ENCODE measurements at places on chromosomes 1 and 21.

GRCh38 chr21:44815225-44815624 lies 2.6 kb downstream of the SUMO3 start:
- DNase-seq = no peak

DNA sequence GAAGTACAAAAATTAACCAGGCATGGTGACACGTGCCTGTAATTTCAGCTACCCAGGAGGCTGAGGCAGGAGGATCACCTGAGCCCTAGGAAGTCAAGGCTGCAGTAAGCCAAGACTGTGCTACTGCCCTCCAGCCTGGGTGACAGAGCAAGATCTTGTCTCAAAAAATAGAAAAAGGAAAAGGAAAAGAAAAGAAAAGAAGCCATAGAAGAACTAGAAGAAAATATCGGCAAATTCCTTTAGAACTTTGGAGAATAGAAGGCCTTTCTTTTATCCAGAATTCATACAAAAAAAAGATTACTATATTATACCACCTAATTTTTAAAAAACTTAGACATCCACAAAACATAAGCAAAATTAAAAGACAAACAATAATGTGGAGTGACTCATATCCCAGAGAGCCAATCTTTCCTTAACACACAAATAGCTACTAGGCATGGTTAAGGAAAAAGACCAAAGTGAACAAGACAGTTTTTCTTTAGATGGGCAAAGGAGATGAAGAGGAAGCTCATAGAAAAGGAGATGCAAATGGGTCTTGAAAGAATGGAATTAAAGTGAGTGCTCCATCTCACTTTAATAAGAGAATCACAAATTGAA lies 251.1 kb upstream of the IRF2BP2 start:
- no peak for DNase-seq

- no peak for DNase-seq
Measured at GRCh38 chr1:67134695-67135094, at the start of gene C1orf141. Gene C1orf141, minus strand, starts transcription at chr1:67134970. Its CDS starts 7,730 bp downstream, at chr1:67127240.

DNA sequence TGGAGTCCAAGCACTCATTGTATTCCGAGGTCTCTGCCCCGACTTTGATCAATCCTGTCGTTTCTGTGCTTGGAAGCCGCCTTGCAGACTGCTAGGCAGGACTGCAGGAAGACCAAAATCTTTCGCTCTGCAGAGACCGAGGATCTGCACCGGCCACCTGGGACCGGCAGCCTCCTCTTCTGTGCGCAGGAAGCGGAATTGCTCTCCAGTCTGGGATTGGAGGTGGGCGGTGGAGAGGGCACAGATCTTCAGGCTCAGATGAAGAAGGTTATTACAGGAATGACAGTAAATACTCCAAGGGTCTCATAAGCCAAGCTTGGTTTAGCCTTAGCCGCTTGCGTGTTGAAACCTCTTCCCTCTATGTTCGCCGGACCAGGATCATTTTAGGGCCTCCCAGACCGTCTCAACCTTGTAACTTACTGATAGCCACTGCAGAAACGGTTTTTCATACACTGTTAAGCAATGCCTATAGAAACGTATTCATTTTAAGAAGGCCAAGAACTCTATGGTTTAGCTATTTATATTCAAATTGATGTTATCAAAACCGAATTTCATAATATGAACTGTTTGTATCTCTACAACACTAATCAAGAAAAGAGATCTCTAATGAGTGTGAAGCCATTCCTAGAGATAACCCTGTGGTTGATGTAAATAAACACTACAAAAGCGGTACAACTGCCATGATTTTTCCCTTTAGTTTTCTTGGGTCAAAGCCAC lies 1.1 kb downstream of the MIA3 start:
- DNase-seq = peak; percentile 6

GRCh38 chr1:215710036-215710898 lies 143.2 kb downstream of the KCTD3 start:
- no peak for DNase-seq

GRCh38 chr1:163048869-163049268 lies 20.3 kb upstream of the RGS4 start:
- DNase-seq = no peak

- DNase-seq = no peak
Measured at GRCh38 chr1:228415221-228415620, 1.4 kb downstream of the TRIM17 start.

DNA sequence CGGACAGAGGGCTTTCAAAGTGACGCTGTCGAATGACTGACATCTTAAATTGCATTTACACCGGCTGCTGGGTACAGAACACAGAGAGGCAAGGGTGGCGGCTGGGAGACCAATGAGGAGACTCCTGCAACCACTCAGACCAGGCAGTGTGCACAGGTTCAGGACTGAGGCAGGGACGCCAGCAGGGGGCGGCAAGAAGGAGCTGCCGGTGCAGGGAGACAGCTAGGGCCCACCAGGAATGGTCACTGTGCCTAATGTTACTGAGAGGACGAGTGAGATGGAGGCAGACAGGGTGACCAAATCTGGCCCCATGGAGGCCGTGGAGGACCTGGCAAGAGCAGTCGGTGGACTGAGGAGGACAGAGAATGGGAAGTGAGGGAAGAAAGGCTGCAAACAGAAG lies 23.5 kb downstream of the GLIS1 start:
- no peak for DNase-seq

DNA sequence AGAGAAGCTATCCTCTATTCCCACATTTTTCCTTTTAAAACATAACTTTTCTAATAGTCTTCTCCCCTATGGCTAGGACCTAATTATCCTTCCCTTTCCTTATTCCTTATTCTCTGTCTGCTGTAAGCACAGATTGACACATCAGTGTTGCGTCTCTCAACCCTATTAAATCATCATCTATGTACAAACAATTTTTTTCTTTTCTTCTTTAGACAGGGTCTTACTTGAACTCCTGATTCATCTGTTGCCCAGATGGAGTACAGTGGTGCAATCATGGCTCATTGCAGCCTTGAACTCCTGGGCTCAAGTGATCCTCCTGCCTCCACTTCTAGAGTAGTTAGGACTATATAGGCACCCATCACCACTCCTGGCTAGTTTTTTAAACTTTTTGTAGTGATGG lies 8.3 kb downstream of the KLHDC9 start:
- DNase-seq = no peak

- DNase-seq = no peak
Measured at GRCh38 chr1:56591909-56592308, 12.5 kb upstream of the PLPP3 start.

- no peak for DNase-seq
Measured at GRCh38 chr1:95013950-95014574, 58.7 kb downstream of the ALG14 start.

- no peak for DNase-seq
Measured at GRCh38 chr1:95206514-95206913, 27.5 kb upstream of the RWDD3 start.

DNA sequence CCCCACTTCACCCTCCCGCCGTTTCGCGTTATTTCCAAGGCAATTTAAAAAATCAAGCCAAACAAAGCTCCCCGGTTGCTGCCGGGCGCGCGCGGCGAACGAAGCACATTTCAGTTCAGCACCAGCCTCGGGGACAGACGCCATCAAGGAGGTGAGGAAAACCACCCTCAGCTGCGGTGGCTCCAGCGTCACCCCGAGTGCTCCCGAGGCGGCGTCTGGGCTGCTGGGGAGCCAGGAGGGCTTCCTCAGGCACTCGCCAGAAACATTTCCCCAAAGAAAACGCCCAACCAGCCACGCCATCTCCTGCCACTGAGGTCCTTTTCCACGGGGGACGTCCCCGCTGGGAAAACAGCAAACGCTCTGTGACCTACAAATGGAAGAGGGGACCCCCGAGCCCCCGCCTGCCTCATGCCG lies 623 bp downstream of the GNG4 start:
- DNase-seq = peak; percentile 43

GRCh38 chr1:233006541-233006973 lies 56.1 kb downstream of the NTPCR start:
- no peak for DNase-seq

GRCh38 chr1:225942574-225942973 lies 1.6 kb upstream of the LEFTY2 start:
- DNase-seq = no peak

DNA sequence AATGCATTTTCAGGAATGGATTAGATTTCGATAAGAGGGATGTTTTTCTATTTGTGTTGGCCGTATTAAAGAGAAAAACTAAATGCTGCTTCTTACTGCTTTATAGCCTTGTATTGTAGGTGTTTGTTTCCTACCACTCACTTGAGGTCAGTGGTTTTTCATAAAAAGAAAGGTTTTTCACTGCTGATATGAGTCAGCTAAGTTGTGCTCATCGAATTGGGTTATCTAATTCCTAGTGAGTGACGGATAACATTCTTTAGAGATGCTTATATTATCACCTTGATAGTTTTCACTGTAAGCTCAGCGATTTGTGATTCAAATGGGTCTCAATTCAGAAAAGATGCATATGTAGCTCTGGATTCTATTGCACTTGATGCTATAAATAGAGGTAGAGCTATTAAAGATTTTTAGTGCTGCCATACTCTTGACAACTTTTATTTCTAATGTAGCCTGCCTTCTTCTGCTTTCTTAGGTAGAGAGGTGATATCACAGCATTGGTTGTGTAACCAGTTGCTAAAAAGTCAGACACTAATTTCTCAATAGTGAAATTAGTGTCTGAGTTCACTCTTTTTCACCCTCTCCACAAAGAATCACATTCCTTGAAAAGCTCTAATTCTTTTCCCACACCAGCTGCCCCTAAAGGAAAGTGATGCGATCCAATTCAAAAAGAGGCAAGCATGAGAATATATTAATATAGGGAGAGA lies 180.0 kb downstream of the RASAL2 start:
- no peak for DNase-seq

- peak; percentile 73 for DNase-seq
Measured at GRCh38 chr1:26035959-26036755, 9.8 kb downstream of the SLC30A2 start.

DNA sequence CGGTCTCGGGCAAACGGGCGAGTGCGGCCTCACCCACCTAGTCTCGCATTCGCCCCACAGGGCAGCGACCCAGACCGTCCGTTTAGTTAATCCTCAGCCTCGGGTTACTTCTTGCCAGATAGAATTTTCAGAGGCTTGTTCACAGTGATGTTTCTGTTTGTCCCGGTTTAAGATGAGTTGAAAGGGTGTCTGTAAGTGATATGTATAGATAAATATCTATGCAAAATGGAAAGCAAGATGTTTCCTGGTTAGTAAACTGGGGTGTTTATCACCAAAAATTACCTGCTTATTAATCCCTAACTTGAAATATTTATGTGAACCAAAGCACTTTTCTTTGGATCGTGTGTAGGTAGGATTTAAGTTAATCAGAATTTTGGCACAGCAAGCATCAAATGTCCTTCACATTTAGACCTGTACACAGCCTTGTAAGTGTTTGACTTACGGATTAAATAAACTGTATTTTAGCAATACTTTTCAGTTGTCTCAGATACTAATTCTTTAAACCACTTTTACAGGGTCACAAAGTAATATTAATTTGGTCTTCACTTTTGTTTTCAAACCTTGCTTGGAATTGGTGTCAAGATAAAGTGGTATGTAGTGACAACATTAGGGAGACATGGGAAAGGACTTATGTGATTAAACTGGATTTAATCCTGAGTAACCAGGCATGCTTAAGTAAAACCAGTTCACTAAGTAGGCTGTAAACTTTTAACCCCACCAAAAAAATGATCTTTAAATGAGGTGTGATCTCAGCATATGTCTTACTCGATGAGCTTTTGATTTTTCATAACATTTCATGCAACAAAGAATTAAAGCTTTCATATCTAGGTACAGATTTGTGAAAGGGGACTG lies 914 bp downstream of the ZNF326 start:
- no peak for DNase-seq

- no peak for DNase-seq
Measured at GRCh38 chr1:219472596-219472995, 140.3 kb downstream of the ZC3H11B start.

DNA sequence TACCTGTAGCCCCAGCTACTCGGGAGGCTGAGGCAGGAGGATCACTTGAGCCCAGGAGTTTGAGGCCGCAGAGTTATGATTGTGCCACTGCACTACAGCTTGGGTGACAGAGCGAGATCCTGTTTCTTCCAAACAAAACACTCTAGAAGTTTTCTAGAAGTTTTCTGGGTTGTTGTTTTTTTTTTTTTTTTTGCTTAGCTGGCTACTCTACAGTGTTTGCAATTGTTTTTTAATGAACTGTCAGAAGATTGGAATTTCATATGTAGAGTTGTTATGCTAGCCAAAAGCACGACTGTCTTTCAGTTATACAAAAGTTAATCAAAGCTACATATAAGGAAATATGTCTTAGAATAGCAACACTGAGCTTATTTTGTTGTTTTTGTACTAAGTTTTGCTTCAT lies 30.9 kb upstream of the NEXN start:
- no peak for DNase-seq

GRCh38 chr21:29168891-29169315 lies 38.5 kb downstream of the MAP3K7CL start:
- no peak for DNase-seq

- DNase-seq = no peak
Measured at GRCh38 chr21:29175408-29176134, 45.1 kb downstream of the MAP3K7CL start.

- DNase-seq = no peak
Measured at GRCh38 chr1:19717467-19717866, 52.8 kb downstream of the HTR6 start.

GRCh38 chr1:152189657-152190442 lies 30.8 kb upstream of the RPTN start:
- DNase-seq = peak; percentile 60

DNA sequence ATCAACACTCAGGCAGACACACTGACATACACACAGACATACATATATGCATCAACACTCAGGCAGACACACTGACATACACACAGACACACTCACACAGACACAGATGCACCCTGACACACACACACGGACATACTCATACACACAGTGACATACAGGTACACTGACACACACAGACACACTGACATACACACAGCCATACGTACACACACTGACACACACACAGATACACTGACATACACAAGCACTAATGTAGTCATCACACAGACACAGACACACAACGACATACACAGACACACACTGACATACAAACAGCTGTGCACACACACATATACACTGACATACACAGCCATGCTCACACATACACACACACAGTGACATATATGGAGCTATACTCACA lies 131.0 kb upstream of the CSF3R start:
- DNase-seq = no peak

GRCh38 chr1:25831569-25832196 lies 11.9 kb downstream of the MTFR1L start:
- no peak for DNase-seq

DNA sequence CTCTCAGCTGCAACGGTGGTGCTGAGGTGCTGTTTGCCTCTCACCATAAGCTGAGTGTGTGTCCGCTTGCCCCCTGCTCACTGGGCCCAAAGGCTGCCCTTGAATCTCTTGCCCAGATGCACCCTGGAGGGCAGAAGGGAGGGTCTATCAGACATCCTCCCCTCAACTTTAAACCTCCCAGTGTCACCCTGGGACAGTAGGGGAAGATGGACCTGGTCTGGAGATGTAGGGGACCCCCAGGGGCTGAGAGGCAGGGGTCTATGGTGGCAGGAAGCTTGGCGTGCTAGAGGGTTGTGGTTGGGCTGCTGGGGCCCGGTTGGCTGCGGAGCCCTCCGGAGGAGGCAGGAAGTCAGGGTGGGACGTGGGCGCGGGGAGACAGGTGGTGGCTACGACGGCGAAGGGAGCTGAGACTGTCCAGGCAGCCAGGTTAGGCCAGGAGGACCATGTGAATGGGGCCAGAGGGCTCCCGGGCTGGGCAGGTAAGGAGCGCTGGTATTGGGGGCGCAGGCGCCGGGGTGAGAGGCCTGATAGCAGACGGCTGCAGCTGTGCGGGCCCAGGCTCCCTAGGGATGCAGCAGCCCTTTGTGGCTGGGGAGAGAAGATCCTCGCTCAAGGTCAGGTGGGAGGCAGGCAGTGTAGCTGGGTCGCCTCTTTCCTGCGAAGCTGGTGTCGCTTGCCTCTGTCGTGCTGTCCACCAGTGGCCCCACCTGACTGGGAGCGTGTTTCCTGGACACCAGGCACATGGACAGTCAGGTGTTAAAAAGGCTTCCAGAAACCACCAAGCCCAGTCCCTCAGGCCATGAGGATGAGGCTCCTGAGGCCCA lies at the start of gene LCK:
Gene LCK (plus strand): TSS at position 373 of the 824 bp plus-strand sequence. CDS start 23,065 bp downstream, outside the sequence.
- peak; percentile 76 for DNase-seq

All from activated T-cell treated with anti-CD3 and anti-CD28 coated beads for 48 hours (primary cell).